ENCODE measurements at places on chromosomes 6 and 20.

GRCh38 chr6:139965393-139965792 lies 590.9 kb upstream of the CITED2 start:
- no peak for DNase-seq

DNA sequence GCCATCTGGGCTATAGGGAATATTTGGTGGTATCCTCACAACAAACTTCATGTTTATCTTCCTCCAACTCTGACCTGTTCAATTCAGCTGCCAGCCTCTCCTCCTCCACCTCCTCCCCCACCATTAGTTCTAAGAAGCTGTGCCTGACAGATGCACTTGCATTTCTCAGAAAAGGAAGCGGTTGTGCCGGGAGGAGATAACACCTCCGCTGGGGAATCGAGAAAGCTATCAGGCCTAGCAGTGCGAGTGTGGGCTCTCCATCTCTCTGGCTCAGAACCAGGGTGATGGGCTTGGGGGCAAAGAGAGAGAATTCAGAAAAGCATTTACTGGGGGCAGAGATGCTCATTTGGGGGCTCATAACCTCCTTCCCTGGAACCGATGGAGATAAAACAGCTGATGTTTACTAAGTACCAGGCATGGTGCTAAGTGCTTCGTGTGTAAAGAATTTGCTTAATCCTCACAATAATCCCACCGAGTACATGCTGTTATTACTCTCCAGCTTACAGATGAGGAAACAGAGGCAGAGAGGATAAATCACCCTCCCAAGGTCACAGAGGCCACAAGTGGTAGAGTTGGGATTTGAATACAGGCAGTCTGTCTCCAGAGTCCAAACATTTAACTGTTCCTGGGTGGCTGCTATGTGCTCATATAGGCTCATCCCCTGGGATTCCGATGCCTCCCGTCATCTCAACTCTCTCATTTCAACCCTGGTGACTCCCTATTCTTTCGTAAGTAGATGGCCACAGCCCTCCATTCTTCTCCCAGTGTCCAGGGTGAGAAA lies 38.3 kb downstream of the COX4I2 start:
- peak; percentile 64 for DNase-seq

DNA sequence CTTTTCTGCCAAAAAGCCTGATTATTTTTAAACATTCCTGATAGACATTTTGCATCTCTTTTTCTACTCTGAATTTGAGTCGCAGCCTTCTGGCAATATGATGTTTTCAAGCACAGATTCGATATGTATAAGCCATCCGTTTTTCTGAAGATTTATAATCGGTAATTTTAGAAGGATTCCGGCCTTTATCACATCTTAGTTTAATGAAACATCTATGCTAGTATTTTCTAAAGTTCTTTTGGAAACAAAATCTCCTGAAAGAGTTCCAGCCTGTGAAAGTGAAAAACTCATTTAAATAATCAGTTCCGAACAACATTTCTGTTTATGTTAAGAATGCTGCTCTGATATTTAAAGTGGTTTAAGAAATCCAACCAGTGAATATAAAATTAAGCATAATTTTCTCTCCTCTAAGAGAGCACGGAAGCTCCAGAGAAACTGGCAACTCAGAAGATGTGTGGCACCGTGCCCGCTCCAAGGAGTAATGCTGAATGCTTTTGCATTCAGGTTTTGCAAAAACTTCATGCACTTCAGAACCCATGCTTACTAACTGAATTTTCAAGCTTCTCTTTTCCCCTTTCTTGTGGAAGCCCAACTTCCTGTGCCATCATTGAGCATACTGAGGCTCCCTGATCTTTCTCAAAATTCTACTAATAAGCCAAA lies 20.7 kb downstream of the NDUFAF4 start:
- no peak for DNase-seq

GRCh38 chr6:17816921-17817611 lies 110.3 kb upstream of the NUP153 start:
- no peak for DNase-seq

GRCh38 chr6:161487694-161488093 lies 213.8 kb upstream of the AGPAT4 start:
- no peak for DNase-seq

DNA sequence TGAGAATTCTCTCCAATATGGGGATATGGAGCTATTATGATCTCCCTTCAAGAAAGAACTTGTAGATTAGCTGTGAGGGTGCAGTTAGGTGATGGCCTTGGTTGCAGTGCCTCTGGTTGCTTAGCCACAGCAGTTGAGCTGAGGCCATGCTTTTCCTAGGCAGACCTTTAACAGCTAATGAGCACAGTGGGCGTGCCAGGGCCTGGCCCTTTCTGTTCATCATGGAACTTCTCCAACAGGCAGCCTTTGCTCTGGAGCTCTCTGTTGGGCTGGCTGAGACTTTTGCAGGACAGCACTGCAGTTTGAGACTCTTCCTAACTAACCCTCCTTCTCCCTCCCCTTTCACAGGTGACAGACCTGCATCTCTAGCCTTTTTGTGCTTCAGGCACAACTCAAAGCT lies 39.7 kb upstream of the TMEM170B start:
- no peak for DNase-seq

- DNase-seq, result peak; percentile 90
These were observed 780 bp upstream of the TAF4 start for GRCh38 chr20:62066339-62066982.

- DNase-seq, result no peak
These were observed 143.0 kb downstream of the B3GAT2 start for GRCh38 chr6:70813885-70814284.

DNA sequence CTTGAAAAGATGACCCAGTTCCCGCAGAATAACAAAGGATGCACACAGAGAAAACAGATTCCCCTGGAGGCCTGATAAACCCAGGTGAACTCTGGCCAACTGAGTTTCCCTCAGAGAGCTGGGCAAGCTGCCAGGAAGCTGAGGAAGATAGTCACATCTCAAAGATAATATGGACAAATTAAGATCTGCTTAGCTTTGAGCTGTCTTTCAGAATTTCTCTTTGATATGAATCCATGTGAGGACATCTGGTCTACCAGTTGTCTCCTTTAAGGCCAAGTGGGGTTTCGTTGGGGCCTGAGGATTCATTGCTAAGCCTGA lies 59.5 kb downstream of the ID4 start:
- DNase-seq, result no peak

DNA sequence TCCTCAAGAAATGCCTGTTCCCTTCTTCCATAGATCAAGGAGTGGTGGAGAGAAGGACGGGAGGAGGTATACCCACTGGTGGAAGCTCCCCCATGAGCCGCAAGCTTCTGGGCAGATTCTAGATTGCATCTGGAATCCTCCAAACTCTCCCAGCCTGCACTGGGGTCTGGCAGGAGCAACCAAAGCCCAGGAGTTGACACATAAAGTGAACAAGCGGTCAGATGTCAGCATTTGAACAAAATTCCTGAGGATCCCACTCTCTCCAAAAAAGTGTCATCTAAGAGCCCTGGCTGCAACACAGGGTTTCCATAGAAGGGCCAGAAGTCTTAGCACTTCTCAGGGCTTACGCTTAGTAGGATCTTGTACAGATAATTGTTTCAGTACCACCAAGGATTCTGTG lies 88.2 kb downstream of the KCNB1 start:
- no peak for DNase-seq

GRCh38 chr6:126625019-126625418 lies 285.1 kb downstream of the CENPW start:
- no peak for DNase-seq

DNA sequence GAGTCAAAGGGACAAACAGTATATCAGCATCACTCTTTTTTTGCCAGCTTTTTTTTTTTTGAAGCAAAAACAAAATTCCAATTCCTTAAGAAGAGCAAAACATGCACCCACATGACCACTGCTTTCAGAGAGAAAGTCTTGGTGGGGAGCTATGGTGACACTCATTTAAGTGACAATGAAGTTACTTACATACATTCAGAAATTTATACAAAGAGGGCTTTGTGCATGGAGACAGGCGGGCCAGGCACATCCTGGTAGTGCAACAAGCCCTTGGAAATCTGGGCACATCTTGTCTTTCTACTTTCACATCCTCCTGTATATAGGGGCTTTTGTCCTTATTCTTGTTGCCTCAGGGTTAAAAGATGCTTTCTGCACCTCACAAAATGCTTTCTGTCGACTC lies 55.9 kb downstream of the IL22RA2 start:
- no peak for DNase-seq

- DNase-seq, result no peak
These were observed 1.3 kb downstream of the C6orf141 start for GRCh38 chr6:49551866-49552129.

- no peak for DNase-seq
These were observed 153.6 kb upstream of the UST start for GRCh38 chr6:148593130-148593812.

- no peak for DNase-seq
These were observed 357.5 kb downstream of the HDGFL1 start for GRCh38 chr6:22926790-22927354.

- no peak for DNase-seq
These were observed 184.5 kb upstream of the TCF21 start for GRCh38 chr6:133704371-133704770.

GRCh38 chr20:38873050-38873581 lies 53.1 kb upstream of the FAM83D start:
- DNase-seq, result no peak

DNA sequence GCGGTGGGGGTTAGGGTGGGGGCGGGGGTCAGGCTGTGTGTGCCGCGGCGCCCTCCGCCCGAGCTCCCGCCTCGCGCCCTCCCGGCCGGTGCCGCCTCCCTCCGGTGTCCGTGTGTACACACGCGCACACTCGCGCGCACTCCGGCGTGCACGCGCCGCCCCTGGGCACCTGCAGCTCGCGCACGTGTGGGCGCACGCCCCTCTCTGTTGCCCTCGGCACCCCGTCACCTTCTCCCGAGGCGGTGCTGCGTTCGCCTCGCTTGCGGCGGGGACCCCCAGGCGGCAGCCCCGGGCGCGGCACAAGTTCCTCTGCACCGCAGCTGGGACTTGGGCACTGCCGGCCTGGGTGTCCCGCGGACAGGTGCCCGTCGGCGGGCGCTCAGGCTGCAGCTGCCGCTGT lies 525 bp downstream of the MACROD2 start:
- peak; percentile 86 for DNase-seq

DNA sequence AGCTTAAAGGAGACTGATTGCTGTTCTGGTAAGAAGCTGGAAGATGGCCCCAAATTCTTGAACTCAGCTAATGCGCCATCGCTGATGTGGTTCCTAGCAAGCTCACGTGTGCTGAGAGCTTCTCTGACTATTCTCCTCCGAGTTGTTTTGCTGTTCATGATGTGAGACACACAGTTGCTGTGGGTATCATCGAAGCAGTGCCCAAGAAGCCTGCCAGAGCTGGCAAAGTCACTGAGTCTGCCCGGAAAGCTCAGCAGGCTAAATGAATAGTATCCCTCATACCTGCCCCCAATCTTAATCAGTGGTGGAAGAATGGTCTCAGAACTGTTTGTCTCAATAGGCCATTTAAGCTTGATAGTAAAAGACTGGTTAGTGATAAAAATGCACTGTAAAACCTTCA lies 28.3 kb upstream of the BCLAF1 start:
- DNase-seq, result no peak

- DNase-seq, result peak; percentile 61
These were observed 386.4 kb upstream of the MMS22L start for GRCh38 chr6:97669191-97670031.

- no peak for DNase-seq
These were observed 2.5 kb downstream of the ZNF831 start for GRCh38 chr20:59165891-59166709.

- no peak for DNase-seq
These were observed 102.7 kb upstream of the CNKSR3 start for GRCh38 chr6:154613137-154613676.

- no peak for DNase-seq
These were observed 187.5 kb upstream of the PMEPA1 start for GRCh38 chr20:57897156-57897874.

GRCh38 chr6:169250660-169251059 lies 3.0 kb downstream of the THBS2 start:
- no peak for DNase-seq

- DNase-seq, result no peak
These were observed 179.4 kb upstream of the PDE10A start for GRCh38 chr6:165842281-165842936.

- no peak for DNase-seq
These were observed 3.8 kb upstream of the ECHDC1 start for GRCh38 chr6:127347178-127347577.

DNA sequence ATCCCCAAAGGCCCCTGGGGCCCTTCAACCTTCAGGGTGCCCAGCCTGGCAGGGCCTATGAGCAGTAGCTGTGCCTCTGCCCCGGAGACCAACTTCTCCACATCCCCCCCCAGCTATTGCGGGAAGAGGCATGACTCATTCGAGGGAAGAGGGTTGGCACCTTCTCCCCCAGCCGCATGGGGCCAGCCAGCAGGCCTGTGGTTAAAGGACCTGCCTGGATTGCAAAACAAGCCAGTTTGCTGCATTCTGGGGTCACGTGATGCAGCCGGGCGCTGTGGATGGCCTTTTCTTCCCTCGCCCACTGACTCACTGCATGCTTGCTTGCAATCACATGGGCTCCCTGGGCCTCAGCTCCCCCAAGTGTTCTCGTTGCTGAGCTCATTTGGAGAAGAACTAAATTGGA lies 182.5 kb downstream of the MAFB start:
- no peak for DNase-seq

- DNase-seq, result peak; percentile 41
These were observed 59.7 kb upstream of the SAMD3 start for GRCh38 chr6:130282234-130282995.

DNA sequence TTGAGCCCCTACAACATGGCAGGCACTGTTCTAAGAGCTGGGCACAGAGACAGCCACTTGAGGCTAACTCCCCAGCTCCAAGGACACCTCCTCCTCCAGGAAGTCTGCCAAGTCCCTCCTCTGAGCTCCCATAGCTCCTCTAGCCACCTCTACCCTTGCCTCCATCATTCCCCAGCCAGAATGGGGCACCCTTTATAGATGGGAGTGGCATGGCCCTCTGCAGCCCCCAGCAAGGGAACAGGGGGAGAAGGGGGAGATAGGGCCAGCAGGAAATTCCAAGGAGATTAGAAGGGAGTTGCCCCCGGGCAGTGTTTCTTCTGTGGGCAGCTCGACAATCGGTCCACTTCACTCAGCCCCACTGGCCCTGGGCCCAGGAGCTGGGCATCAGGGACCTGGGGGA lies 19.7 kb upstream of the TLDC2 start:
- DNase-seq, result no peak

DNA sequence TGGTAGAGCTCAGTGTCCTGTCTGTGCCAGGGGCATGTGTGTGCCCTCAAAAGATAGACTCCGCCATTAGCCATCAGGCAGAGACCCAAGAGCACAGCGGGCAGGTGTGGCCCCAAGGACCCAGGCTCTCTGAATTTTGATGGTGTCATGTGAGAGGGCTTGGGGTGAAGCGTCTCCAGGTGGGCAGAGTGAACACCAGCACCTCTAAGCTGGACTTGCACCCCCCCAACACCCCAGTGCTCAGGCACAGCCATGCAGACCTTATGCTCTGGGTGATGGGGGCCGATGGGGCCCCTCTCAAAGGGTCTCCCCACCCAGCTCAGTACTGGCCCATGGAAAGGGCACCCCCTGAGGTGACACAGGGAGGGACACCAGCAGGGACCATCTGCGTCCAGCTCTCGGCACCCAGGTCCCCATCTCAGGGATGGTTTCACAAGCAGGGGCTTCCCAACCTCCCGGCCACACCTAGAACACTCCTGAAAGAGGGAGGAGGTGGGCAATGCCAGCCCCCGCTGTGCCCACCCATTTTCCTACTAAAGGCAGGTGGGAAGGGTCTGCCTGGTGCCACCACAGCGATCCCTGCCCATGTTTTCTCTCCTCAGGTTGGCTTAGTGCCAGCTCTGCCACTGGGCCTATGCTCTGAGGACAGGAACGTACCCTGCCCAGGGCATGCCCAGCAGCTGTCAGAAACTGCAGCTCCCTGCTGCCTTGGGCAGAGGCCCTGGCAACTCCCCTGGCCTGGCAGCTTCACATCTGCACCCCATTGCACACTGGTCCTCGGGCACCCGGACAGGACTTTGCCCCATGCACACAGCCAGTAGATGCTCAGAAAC lies 3.5 kb downstream of the CST7 start:
- DNase-seq, result no peak
